ENCODE measurements at places on chromosomes 11 and 22. TPM values are rescaled to one million over a fixed set of nuclear protein-coding genes. Genes with fewer than 3 reads are reported as not detected.

YDJC gene
- total RNA-seq = 13.1 TPM

SMTNL1 gene
- total RNA-seq = not detected

CD248 gene
- 69.8 TPM for total RNA-seq

DNA sequence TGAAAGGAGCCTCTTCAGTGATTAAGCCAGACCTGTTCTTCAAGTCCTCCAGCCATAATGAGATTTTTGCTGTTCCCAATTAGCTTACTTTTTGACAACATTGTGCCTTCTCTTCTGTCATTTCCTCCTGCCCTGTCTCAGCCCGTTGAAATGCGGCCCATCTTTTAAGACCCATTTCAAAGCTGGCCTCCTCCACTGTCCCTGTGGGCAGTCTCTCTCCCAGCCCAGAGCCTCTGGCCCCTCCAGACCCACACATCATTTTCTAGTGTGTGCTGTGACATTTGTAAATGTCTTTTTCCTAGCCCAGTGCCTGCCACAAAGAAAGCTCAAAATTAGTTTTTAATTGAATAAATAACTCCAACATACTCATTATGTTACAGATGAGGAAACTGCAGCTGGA is 70.9 kb downstream of the BUD13 start:
- no peak for DNase-seq

- DNase-seq = no peak
Measured at GRCh38 chr11:118088531-118088930, 1.8 kb upstream of the SMIM35 start.

GRCh38 chr11:40037005-40037404 is 1422.4 kb downstream of the LRRC4C start:
- DNase-seq = no peak

GRCh38 chr22:36422287-36423014 is 34.7 kb upstream of the MYH9 start:
- no peak for DNase-seq

DNA sequence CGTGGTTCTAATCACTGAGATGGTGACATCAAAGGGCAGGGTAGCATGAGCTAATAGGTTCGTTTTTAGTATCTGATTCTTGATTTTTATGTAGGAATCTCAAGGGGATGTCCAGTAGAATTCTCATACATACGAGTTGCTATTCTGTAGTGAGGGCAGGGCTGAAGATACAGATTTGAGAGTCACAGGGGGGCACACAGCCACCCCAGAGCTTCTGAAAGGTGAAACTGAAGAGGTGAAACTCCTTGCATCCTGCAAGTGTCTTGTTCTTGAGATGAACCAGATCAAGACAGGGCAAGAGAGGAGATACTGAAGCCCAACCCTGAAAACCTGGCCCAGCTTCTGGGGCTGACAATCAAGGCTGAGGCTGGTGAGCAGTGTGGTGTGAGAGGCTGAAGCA is 35.6 kb upstream of the TMEM123 start:
- DNase-seq = no peak

GRCh38 chr11:81915045-81915444 is 818.6 kb downstream of the FAM181B start:
- no peak for DNase-seq

GRCh38 chr11:16817351-16817750 is 78.9 kb downstream of the C11orf58 start:
- DNase-seq = no peak

DNA sequence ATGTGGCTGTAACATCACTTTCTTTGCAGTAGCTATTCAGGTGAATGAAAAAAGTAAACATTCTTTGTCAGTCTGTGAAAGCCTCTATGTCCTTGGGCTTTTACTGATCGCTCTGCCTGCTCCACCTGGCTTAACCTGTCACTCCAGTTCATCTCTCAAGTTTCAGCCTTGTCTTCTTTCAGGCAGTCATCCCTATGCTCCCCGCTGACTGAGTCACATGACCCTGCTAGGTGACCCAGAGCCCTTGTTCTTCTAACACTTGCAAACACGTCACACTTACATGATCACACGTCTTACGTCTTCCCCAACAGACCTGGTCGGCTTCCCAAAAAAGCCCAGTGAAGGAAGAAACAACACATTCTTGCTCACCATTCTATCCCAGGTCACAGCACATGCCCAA is 499.3 kb upstream of the TENM4 start:
- no peak for DNase-seq

- no peak for DNase-seq
Measured at GRCh38 chr11:76902121-76903014, 41.6 kb downstream of the ACER3 start.

- no peak for DNase-seq
Measured at GRCh38 chr11:2277933-2278523, 7.6 kb upstream of the ASCL2 start.

GRCh38 chr11:121588747-121589146 is 136.0 kb upstream of the SORL1-AS1 start:
- DNase-seq = no peak

DNA sequence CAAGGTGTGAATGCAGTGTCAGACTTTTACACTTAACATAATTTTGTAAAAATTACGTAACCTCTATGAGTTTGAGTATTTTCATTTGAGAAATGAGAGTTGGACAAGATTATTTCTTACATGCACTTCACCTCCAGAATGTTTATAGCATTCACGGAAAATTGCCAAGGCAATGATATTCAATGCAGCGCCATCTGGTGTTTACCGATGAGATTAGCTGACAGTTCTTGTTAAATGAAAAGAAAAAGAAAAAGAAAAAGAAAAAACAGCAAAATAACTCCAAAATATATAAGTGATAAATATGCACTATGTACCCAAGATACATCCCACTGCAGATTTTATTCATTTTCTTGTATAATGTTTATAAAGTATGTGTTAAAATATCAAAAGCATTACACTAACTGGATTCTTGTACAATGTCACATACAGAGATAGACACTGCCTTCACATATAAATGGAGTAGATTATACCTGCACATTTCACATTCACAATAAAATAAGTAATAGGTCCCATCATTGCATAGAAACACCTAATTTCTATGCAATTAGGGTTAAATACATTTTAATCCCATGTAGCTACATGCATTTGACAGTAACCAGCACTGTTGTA is 976.3 kb upstream of the FAT3 start:
- no peak for DNase-seq

DNA sequence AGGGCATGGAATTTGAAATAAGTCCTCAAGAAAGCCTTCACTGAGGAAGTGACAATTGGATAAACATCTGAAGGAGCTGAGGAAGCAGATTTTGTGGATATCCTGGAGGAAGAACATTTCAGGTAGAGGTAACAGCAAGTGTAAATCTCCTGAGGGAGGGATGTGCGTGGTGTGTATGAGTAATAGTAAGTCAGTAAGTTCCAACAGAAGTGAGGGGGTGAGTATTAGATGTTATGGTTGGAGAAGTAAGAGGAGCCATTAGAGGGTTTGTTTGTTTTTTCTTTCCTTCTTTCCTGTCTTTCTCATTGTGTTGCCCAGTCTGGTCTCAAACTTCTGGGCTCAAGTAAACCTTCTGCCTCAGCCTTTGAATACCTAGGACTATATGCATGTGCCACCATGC is 29.0 kb downstream of the ANKRD42 start:
- DNase-seq = no peak
